ENCODE measurements at places on chromosomes 5 and 9. TPM values are rescaled to one million over a fixed set of nuclear protein-coding genes. Genes with fewer than 3 reads are reported as not detected.

MARVELD2 gene
- 1.8 TPM for total RNA-seq

FBXL7 gene
- total RNA-seq, result 21.6 TPM

FOXD4L3 gene
- total RNA-seq, result not detected

RXRA gene
- 90.8 TPM for total RNA-seq

TAF11L10 gene
- total RNA-seq, result not detected

OSTF1 gene
- total RNA-seq, result 21.6 TPM

CATSPER3 gene
- total RNA-seq, result 0.74 TPM

C9 gene
- total RNA-seq, result not detected

GRCh38 chr5:158511454-158511853 is 588.3 kb downstream of the EBF1 start:
- DNase-seq, result no peak

GRCh38 chr5:133869519-133870335 is 98.7 kb downstream of the C5orf15 start:
- DNase-seq, result peak; percentile 52

DNA sequence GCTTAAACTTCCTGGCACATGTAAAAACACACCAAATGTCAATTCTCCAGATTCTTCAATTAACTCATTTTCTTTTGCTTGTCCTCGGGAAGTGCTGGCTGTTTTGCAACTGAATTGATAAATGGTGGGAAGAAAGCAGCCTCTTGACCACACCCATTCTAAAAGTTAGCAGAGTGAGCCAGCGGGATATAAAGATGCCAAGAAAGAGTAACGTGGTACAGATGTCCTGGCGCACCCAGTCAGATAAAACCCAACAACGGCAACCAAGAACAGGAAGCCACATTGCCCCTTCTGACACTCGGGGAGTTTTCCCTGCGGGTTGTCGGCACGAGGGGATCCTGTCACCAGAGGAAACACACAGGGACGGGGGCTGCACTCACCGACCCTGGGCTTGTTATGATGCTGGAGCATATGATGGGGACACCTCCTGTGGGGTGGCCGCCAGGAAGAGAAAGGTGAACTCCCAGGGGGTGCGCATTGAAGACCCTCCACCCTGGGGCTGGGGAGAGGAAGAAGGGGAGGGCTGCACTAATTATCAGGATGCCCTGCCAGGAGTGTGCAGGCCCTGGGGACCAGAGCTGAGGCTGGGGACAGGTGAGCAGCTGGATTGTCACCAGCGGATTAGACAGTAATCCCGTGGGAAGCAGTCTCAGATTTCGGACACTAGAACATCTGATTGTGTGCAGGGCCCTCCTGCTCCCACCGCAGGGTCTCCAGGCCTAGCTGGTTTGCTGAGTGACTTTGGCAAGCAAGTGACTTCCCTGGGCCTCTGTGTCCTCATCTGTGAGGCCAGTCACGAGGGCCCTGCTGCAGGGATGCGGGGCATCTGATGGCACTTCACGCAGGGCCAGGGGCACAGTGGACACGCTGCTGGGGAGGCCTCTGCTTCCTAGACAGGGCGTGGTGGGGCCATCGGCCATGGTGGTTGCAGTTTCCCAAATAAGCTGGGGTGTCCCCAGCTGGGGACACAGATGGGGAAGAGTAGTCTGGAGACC is 59.2 kb downstream of the CRB2 start:
- DNase-seq, result no peak

DNA sequence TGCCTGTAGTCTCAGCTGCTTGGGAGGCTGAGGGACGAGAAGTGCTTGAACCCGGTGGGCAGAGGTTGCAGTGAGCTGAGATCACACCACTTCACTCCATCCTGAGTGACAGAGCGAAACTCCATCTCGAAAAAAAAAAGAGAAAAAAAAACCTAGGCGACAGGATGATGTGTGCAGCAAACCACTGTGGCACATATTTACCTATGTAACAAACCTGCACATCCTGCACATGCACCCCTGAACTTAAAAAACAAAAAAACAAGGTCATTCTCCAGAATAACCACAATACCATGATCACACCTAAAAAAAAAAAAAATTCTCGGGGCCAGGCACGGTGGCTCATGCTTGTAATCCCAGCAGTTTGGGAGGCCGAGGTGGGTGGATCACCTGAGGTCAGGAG is 7.5 kb upstream of the DOLPP1 start:
- no peak for DNase-seq

- DNase-seq, result no peak
Measured at GRCh38 chr9:129150122-129150521, 27.9 kb downstream of the IER5L start.

DNA sequence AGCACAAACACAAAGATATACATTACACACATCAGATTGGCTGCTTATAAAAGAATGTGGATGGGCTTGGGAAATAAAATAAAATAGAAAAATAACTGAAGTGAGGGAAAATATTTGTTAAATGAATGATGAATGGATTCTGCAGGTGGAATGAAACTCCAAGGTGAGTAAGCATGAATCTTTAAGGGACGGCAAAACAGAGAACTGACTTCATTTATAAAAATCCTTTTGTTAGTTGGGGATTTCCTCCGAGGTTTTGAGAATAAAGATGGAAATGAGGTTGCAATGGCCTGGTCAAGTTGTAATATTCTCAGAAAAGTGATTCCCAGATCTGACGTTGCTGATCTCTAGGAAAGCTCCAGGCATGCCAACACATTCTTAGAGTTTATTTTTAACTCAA is 20.9 kb upstream of the SEMA6A start:
- DNase-seq, result no peak

- no peak for DNase-seq
Measured at GRCh38 chr9:120212853-120213200, 367.1 kb downstream of the CDK5RAP2 start.

GRCh38 chr5:42807722-42808447 is 3.8 kb downstream of the SELENOP start:
- DNase-seq, result no peak

DNA sequence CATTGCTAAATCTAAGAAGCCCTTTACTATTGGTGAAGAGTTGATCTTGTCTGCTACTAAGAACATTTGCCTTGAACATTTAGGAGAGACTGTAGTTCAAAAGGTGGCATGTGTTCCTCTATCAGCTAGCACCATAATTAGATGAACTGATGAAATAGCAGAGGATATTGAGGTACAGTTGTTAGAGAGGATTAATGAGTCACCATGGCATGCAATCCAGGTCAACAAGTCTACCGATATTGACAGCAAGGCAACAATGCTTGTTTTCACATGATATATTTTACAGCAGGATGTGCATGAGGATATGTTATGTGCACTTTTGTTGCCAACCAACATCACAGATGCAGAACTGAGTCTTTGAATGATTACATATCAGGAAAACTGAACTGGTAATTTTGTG is 134.3 kb upstream of the CDH9 start:
- no peak for DNase-seq

GRCh38 chr5:144433893-144434292 is 263.2 kb downstream of the KCTD16 start:
- no peak for DNase-seq

- no peak for DNase-seq
Measured at GRCh38 chr9:35682051-35682450, 7.7 kb downstream of the TPM2 start.

DNA sequence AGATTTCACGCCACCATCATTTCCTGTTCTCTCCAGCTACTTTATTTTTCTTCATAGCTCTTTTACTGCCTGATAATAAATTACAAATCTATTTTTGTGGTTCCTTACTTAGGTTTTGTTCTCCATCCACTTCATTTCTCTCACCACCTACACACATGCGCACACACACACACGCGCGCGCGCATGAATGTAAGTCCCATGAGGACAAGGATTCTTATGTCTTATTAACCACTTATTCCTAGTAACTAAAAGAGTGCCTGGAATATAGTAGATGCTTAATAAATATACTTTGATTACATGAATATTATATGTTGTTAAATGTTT is 116.5 kb downstream of the TRPM6 start:
- no peak for DNase-seq

DNA sequence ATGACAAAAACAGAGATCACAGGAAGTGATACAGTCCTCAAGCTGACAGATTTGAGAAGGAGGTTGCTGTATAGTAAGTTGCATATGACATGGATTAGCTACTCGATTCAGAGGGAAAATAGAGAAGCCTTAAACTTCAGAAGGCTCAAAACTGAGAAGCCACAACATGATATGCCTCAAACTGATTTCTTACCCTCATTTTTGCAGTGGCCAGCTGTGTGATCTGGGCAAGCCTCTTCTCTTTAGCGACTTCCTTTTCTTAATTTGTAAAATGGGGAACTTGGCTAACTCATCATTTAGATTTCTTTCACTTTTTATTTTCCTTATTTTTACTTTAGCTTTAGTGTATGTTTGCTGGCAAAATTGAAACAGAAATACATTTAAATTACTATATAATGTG is 421.1 kb downstream of the KIF4B start:
- no peak for DNase-seq

- DNase-seq, result no peak
Measured at GRCh38 chr5:54862036-54862435, 123.4 kb downstream of the ESM1 start.

- no peak for DNase-seq
Measured at GRCh38 chr5:2036885-2037284, 154.2 kb upstream of the IRX4 start.

GRCh38 chr9:117245175-117245829 is 169.6 kb downstream of the ASTN2 start:
- DNase-seq, result no peak

- no peak for DNase-seq
Measured at GRCh38 chr5:153504726-153505125, 14.3 kb downstream of the GRIA1 start.

Data from left ventricle myocardium superior (tissue), 1 donor.